ENCODE measurements at places on chromosomes 12 and 14.
A peak's percentile ranks its signal among the peaks of the same experiment; 100 is the strongest.

GRCh38 chr12:1552171-1552570, 42.2 kb downstream of the FBXL14 start:
- DNase-seq = no peak

GRCh38 chr14:105093038-105093430, 27.8 kb upstream of the GPR132 start:
- peak; percentile 87 for DNase-seq

DNA sequence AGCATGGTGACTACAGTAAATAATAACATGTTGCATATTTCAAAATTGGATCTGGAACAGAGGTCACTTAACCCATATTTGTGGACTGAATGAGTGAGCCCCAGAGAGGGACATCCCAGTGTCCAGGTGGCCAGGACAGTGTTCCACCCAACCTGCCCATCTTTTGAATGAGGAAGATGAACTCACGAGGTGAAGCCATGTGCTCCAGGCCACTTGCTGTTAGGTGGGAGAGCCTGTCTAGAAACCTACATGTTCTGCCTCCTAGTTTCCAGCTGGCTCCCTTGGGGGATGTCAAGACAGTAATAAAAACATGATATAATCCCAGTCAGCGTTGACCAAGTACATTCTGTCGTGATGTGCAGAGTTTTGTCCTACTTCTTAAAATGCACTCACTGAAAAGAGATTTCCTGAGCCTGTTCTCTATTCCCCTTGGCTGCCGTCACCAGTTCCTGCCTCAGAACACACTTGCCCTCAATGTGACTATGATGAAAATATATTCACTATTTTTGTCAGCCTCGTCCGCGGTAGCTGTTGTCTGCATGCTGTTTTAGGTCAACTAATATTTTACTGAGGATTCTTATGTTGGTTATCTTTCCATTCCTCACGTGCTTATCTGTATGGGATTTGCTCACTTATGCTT, 25.7 kb downstream of the TSPAN9 start:
- DNase-seq = no peak

DNA sequence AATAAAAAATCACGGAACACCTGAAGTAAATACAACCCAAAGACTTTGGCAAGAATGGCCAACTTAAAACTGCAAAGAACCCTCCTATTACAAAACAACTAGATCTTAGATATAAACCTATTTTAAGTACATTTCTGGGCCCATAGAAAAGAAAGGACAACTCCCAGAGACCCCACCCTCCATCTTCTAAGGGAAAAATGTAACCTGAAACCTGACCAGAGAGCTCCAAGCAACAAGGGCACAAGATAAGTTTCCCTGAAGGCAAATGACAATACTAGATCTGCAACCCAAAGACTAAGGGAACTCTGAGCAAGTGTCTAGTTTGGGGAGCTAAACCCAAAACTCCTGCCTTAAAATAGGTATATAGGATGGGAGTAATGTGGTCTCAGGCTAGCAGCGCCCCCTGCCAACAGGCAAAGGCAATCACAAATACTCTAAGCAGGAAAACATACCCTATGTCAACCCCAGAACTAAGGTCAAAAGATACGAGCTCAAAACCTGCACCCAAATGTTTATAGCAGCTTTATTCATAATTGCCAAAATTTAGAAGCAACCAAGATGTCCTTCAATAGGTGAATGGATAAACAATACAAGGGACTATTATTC, 218.9 kb downstream of the ITPR2 start:
- no peak for DNase-seq

- DNase-seq = no peak
Observed at GRCh38 chr12:110564471-110564991, 18.6 kb downstream of the PPTC7 start.

DNA sequence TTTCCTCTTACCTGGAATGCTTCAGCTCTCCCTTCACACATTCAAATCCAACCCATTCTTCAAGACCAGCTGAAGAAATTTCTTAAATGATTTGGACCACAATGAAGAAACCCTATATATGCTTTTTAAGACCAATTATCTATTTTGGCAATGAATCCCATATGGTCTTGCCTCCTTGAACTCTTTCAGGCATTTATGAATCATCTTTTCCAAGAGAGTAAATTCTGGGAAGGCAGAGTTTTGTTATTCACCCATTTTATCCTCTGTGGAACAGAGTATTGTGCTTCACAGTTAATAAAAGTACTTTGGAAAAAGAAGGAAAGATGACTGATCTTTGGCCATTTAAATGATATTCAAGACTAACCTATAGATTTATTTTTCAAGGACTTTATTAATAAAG, 14.0 kb downstream of the GIT2 start:
- DNase-seq = no peak

DNA sequence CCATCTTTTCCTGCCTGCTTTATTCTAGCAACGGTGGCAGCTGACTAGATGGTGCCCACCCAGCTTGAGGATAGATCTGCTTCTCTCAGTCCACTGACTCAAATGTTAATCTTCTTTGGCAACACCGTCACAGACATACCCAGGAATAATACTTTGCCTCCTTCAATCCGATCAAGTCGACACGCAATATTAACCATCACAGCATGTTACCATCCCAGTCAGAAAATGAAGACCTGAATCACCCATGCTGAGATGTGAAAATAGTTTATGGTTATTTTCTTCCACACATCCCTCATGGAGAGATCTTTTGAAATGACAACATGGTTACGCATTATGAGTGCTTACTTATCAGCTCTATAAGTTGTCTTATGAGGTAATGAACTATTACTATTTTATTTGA, 392.8 kb downstream of the SEC23A start:
- no peak for DNase-seq

DNA sequence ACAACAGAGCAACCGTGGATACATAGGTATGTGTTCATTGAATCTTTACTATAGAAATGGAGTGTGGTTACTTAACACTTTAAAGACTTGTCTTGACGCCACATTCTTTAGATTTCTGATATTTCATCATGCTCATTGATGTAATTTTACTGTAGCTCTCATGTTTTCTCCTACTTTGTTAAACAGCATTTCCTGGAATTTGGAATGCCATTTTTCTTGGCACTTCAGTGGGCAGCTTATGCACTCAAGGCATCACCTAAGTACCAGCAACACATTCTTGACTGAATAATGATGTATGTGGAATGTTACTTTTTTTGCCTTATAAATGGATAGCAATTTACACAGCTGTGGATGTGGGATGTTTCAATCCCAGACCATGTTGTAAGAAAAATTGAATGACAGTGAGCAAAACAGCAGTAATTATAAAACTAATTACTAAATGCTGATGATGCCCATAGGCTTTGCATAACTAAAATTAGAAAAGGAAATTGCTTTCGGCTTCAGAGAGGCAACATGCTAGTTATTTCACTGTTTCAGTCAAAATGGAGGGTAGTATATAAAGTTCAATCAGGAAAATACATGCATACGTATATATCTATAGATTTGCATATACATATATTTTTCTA, 298.5 kb downstream of the NPAS3 start:
- DNase-seq = no peak

GRCh38 chr12:8562310-8562709, 21.6 kb upstream of the CLEC4E start:
- no peak for DNase-seq

DNA sequence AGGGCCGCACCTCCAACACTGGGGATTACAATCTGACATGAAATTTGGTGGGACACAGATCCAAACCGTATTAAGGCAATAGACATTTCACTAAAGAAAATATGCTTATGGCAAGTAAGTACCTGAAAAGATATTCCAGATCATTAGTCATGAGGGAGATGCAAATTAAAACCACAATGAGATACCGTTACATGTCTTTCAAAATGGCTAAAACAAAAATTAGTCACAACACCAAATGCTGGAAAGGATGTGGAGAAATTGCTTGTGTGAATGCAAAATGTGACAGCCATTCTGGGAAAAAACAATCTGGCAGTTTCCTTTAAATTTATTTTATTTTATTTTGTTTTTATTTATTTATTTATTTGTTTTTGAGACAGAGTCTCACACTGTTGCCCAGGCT, 82.3 kb upstream of the PTGDR start:
- DNase-seq = no peak

DNA sequence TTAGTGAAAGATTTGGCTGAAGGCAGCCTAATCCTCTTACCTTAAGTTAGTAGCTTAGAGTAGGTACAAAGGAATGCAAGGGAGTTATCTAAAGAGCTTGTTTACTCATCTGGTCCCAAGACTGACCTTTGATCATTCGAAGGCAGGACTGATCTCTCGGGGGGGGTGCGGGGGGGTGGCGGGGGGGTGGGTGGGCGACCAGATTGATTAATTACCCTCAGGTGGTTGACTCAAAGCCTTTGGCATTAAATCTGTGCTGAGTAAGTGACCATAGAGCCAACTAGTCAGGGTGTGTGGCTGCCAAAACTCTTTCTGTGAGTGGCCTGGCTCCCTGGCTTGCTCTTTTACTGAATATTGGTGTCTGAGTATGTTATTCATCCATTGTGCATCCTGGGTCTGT, 731.9 kb upstream of the FBXO33 start:
- DNase-seq = no peak

- DNase-seq = no peak
Observed at GRCh38 chr12:49545815-49546214, 7.0 kb downstream of the KCNH3 start.

- DNase-seq = no peak
Observed at GRCh38 chr14:85546390-85546789, 16.4 kb downstream of the FLRT2 start.

DNA sequence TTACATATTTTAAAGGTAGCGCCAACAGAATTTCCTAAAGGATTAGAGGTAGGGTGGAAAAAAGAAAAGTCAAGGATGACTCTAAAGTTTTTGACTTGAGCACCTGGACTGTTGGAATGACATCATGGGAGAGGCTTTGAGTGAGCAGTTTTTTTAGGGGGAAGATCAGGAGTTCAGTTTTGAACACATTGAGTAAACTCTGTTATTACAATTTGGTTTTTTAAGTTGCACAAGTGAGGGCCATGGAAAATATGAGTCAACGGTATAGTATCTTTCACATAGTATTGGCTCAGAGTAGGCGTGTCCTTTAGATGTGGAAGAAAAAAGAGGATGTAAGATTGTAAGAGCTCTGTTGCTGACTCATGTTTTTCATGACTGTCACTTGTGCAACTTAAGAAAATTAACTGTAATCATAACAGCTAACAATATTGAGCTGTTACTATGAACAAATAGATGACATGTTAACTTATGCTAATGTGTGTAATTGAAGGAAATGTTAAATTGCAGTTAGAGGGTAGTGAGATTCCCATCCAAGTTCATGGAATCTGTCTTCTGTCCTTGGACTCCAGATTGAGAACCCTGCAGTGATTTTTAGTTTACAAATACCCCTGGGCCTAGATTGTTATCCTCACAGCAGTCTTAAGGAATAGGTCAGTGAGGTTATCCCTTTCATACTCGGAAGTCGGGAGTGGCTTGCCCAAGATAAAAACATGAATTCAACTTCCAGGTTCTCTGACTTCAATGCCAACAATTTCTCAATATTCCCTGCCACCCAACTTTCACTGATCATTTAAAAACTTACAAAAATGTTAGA, 48.2 kb upstream of the ATP2B1 start:
- DNase-seq = peak; percentile 66

GRCh38 chr12:100741084-100741711, 53.4 kb upstream of the ANO4 start:
- DNase-seq = no peak

DNA sequence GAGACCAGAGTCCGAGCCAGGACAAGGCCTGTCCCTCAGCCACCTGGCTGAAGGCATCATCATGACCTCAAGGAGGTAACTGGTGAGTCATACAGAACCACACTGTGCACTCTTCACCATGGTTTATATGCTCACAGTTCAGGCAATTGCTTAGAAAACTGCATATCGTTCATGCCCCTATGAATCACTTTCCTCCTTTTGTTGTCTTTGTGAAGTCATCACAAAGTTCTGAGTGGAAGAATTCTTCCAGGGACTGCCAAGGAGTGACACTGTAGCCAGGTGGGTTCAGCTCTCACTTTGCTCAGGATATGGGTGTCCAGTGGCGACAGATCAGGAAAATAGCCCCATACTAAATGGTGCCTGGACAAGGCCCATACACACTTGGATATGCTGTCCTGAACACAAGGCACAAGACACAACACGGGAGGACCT, 92.5 kb downstream of the DPF3 start:
- peak; percentile 73 for DNase-seq

GRCh38 chr12:269191-269590, 6.6 kb upstream of the SLC6A13 start:
- DNase-seq = no peak

GRCh38 chr12:52063082-52063924, 6.5 kb upstream of the ATG101 start:
- DNase-seq = no peak

DNA sequence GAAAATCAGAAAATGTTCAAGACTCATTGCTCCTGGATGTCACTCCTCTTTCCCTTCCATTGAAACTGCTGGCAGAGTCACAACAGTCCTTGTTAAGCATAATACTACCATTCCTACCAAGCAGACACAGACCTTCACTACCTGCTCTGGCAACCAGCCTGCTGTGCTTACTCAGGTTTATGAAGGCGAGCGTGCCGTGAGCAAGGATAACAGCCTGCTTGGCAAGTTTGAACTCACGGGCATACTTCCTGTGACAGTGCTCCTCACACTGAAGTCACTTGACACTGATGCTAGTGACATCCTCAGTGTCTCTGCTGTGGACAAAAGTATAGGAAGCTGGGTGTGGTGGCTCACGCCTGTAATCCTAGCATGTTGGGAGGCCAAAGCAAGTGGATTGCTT, 15.7 kb upstream of the PHETA1 start:
- no peak for DNase-seq

- DNase-seq = no peak
Observed at GRCh38 chr14:73000073-73000472, 26.8 kb downstream of the ZFYVE1 start.

DNA sequence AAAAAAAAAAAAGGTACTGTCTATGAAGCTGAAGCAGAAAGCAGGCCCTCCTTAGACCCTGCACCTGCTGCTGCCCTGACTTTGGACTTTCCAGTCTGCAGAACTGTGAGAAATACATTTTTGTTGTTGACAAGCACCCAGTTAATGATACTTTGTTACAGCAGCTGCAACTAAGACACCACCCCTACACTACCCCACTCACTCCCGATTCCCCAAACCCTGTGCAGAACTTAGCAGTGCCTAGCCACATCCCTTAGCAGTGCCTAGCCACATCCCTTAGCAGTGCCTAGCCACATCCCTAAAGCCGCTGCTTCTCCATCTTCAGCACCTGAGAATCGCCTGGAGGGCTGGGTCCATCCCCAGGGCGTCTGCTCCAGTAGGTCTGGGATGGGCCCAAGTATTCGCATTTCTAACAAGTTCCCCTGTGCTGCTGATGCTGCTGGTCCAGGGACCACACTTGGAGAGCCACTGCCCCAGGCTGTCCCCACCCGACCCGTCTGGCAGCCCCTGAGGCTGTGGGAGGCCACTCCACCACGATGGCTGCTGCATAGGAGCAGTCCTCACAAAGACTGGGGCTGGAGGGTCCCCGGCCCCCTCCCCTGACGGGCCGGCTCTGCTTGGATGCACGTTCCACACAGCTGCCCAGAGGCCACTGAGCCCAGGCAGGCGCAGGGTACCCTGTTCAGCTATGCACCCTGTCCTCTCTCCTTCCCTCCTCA, 10.8 kb upstream of the PPP1R13B start:
- DNase-seq = no peak

Measured in hepatic stellate cell (primary cell).